Stimulated activated CD8-positive, alpha-beta memory T cell treated with anti-CD3 and anti-CD28 coated beads, Interleukin-2, amount 100 ng/mL, for 48 hours (primary cell): ENCODE measurements at places on chromosomes 4 and X.

- DNase-seq = no peak
Observed at GRCh38 chr4:47945930-47946726, 31.7 kb upstream of the NFXL1 start.

GRCh38 chr4:22637306-22637705 is 55.4 kb upstream of the GBA3 start:
- no peak for DNase-seq

DNA sequence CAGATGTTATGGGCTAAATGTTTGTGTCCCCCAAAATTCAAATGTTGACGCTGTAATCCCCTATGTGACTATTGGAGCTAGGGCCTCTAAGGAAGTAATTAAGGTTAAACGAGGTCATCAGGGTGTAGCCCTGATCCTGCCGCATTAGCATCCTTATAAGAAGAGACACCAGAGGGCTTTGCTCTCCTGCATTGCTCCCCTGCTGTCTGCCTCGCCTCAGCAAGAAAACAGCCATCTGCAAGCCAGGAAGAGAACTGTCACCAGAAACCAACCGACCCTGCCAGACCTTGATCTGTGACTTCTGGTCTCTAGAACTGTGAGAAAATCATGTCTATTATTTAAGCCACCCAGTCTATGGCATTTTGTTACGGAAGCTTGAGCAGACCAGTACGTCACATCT is 331.9 kb downstream of the DCTD start:
- no peak for DNase-seq

DNA sequence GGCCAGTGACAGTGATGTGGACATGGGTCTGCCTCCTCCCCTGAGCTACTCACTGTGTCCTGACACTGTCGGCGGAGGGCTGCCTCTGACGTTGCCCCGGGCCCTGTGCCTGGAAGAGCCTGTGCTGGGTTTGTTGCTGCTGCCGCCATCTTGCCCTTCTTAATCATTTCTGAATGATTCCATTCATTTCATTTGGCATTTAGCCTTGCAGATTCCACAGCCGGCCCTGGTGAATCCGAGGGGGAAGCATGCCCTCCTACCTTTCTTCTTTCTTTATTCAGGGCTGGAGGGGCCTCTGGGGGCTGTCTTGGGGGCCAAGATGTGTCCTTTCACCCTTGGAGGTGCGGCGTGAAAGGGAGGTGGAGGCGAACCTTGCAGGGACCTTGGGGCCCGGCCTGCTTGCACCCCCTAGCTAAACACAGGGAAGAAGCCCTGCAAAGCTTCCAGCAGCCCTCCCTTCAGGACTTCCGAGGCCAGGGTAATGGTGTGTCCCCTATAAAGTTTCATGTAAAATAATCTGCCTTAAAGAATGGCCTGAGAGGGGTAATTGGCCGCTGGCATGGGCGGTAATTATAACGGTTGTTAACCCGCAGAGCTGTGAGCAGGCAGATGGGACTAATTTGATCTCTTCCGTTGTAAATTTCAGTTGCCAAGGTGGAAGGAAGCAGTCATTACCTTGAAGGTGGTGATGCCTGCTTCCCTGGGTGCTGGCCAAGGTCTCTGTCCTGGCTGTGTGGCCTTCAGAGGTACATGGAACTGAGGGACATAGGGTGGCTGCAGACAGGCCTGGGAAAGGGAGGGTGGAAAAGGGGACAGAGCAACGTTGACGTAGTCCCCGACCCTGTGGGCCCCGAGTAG is 92.3 kb downstream of the PSAPL1 start:
- no peak for DNase-seq
